ENCODE measurements at places on chromosomes 3 and 15.

DNA sequence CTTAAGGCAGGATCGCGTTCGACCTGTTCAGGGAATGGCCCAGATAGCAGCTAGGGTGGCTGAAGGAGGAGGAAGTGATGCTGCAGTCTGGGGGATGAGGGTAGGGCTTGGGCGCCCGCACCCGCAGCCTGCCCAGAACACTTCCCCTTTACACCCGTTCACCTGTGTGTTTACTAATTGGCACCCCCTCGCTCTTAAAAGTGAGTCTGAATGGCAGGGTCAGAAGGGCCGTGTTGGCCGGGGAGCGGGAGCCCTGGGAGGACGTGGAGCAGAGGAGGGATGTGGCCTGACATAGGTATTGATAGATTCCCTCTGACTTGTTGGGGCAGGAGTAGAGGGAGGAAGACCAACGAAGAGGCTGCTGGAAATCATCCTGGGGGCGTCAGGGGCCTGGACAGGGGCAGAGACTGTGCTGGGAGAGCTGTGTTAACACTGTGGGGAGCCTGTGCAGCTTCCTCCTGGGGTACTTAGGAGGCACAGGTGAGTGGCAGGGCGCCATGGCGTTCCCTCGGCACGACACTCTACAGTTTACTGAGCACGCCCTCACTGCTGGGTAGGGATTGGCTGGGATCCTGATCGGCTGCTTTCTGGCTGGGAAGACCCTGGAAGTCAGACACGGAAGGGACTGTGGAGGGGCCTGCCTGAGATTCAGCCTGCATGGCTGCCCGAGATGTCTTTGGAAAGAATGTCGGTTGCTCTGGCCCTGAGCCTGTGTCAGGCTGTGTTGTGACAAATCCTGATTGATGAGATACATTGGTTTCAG is 51.7 kb downstream of the SLC6A6 start:
- DNase-seq, result no peak

DNA sequence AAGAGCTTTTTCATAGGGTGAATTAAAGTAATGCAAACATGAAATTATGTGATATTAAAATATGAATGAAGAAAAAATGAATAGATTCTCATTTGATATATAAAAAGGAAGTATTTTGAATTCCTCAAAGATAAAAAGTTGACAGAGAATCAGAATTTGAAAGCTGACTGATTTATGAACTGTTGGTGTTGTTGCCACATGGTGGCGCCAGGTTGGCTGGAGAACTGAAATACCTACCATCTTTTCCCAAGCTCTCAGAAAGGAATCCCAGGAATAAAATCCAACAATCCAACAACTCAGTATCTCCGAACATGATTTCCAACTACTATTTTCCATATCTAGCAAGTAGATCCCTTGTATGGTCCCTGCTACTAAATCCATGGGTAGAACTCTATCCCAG is 3.1 kb downstream of the MYRIP start:
- no peak for DNase-seq

GRCh38 chr3:150402217-150402616 is 5.9 kb upstream of the TSC22D2 start:
- DNase-seq, result no peak

- no peak for DNase-seq
Observed at GRCh38 chr15:88256279-88257230, at the start of gene NTRK3. Gene NTRK3, minus strand, starts transcription at chr15:88256739. Its CDS starts 586 bp downstream, at chr15:88256153.

All from activated naive CD4-positive, alpha-beta T cell treated with Interleukin-2 at 50 U/mL for 16 hours (primary cell).